ENCODE measurements at places on chromosomes 4 and X.

DNA sequence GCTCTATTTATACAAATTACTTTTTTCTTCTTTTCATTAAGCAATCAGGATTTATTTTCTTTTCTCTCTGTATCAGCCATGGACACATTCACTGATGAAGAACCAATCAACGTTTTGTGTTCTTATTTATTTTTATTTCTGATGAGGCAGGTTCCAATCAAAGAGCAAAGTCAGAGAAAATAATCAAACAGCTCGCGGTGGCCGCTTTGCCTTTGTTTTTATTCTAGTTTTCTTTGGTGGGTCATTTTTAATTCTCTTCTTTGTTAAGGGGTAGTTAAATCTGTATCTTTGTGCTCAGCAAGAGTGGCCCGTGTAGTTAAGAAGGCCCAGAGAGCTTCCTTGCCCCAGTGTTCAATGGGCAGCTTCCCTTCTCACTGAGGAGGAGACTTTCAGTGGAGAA lies 71.4 kb downstream of the FBXO8 start:
- DNase-seq = no peak

- no peak for DNase-seq
These were observed 7.0 kb upstream of the TLR3 start for GRCh38 chr4:186061921-186062320.

DNA sequence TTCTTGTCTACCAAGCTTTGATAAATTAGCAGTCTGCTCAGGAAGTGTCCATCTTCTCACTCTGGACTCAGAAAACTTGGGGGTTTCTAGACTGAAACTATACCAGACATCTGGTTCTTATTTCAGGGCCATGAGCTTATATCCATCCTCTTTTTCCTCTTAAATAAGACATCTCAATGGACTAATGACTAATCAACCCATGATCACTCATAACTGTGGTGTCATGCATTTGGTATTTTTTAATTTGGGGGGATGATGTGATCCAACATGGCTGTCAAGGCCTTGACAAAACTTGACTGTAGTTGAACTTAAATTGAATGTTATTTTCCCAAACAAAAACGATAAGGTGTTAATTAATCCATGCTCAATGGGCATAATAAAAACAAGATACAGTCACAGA lies 87.8 kb downstream of the GPRASP3 start:
- DNase-seq = no peak

DNA sequence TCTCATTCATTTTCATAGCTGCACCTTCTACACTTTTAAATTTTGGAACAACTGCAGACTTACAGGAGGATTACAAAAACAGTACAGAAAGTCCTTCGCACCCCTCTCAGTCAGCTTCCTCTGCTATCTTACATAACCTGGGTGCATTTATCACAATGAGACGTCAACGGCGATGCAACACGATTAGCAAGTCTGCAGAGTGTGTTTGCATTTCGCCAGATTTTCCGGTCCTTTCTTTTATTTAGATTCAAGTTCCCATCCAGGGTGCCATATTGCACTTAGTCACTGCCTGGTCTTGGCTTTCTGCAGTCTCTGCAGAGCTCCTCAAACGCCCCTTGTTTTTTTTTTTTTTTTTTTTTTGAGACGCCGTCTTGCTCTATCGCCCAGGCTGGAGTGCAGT lies 85.9 kb downstream of the ASMT start:
- DNase-seq = no peak

- no peak for DNase-seq
These were observed 22.5 kb upstream of the ARHGAP6 start for GRCh38 chrX:11688201-11688600.
